Choroid plexus epithelial cell (primary cell): ENCODE measurements at places on chromosomes 16 and 17.

DNA sequence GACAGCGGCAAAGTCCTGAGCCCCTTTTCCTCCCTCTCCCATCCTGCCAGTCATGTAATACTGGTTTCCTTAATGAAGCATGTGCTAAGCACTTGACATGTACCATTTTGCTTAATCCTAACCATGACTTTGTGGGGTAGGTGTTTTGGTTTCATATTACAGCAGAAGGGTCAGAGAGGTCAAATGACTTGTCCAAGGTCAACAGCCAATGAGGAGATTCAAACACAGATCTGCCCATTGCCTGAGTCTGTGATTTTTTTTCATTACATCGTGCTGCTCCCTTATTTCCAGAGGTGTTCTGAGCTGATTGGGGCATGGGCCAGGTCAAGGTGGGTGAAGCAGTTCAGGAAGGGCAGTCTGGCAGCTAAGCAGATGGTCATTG is 17.6 kb upstream of the PHF12 start:
- no peak for DNase-seq

DNA sequence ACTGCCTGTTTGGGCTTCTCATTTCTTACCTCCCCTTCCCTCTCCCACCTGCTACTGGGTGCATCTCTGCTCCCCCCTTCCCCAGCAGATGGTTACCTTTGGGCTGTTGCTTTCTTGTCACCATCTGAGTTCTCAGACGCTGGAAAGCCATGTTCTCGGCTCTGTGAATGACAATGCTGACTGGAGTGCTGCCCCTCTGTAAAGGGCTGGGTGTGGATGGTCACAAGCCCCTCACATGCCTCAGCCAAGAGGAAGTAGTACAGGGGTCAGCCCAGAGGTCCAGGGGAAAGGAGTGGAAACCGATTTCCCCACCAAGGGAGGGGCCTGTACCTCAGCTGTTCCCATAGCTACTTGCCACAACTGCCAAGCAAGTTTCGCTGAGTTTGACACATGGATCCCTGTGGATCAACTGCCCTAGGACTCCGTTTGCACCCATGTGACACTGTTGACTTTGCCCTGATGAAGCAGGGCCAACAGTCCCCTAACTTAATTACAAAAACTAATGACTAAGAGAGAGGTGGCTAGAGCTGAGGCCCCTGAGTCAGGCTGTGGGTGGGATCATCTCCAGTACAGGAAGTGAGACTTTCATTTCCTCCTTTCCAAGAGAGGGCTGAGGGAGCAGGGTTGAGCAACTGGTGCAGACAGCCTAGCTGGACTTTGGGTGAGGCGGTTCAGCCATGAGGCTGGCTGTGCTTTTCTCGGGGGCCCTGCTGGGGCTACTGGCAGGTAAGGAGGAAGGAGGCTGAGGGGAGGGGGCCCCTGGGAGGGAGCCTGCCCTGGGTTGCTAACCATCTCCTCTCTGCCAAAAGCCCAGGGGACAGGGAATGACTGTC is at the start of gene CD68:
Gene CD68 (plus strand): TSS at position 638 of the 833 bp plus-strand sequence. CDS start 40 bp downstream, at position 678.
- DNase-seq = peak; percentile 91

DNA sequence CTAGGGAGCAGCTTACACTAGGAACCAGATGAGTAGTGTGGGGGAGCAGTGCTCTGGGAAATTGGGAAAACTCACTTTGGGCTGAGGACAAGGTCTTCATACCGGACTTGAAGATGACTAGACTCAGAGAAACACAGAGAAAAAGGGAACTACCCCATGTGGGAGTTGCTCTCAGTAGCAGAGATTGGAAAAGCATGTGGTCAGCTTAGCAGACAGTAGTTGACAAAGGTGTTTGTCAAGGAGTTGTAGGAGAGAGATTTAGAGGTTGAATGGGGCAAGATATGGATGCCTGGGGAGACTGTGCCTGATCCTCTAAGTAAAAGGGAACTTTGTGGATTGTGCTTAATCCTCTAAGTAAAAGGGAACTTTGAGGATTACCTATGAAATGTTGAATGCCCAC is 194.5 kb upstream of the COX10 start:
- no peak for DNase-seq

DNA sequence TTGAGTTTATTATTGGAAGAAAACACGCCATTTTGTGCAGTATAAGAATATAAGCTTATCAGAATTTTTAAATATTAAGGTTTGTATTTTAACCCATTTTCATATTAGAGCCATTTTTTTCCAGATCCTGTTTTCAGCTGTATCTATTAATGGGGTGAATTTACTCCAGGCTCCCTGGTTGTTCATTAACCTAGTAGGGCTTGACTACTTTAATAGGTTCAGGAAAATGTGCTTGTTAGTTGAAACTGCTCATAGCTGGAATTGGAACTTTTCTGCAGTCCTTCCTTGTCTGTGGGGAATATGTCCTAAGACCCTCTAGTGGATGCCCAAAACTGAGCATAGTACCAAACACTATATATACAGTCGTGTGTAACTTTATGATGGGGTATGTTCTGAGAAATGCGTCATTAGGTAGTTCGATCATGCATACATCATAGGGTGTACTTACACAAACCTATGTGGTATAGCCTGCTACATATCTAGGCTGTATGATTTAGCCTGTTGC is 28.0 kb downstream of the NFAT5 start:
- no peak for DNase-seq

- no peak for DNase-seq
Measured at GRCh38 chr16:10033556-10033955, 148.7 kb downstream of the GRIN2A start.

DNA sequence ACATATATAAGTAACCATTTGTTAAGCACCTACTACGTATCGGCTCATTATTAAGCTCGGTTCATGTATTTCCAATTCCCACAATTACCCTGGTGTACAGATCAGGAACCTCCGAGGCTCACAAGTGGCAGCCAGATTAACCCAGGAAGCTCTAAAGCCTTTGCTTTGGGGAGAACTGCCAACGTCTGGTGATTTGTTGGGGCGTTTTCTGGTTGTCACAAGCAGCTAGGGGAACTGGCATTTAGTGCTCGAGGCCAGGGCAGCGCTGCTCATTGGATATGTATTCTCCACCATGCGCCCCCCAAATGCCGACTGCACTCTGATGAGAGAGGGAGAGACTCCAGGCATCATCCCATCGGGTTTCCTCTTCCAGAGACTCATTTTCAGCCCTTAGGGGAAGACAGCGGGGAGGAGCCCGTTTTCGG is 541 bp downstream of the ZNF18 start:
- peak; percentile 35 for DNase-seq

DNA sequence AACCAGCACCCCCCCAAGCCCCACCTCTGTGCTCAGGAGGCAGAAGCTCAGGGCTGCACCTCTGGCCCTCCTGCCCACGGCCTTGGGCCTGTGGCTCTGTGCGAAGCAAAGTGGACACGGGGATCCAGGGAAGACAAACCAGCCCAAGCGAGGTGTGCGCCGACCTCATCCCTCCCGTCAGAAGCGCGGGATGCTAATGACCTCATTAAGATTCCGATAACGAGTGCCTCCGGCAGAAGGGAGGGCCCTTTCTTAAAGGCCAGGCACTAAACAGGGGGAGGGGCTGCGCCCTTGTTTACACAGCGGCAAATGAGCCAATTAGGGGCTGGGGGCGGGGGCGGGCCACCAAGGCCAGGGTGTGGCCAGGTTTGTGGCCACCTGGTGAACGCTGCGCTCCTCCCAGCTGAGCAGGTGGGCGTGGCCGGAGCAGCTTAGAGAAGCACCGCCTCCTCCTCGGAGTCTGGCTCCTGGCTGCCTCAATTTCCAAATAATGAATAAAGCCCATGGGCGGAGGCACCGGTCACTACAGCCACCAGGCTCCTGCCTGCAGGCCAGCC is 3.2 kb downstream of the CBX4 start:
- no peak for DNase-seq

DNA sequence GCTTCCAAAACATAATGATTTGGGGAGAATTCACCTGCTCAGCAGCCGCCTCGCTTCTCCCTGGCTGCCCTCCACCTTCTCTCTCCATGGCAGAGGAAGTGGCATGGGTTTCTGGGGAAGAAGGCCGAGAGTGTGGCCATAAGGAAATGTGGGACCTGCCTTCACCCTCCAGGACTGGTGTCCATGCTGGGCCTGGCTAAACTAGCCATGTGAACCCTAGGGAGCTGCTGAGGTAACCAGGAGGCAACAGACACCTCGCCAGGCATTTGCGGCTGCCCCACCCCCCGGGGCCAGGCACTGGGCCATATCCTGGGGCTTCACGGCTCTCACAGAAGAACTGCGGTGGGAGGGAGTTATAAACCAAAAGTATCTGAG is 9.9 kb upstream of the CMTM4 start:
- DNase-seq = peak; percentile 24
